ENCODE measurements at places on chromosomes 2 and 18.
A peak's percentile ranks its signal among the peaks of the same experiment; 100 is the strongest.

DNA sequence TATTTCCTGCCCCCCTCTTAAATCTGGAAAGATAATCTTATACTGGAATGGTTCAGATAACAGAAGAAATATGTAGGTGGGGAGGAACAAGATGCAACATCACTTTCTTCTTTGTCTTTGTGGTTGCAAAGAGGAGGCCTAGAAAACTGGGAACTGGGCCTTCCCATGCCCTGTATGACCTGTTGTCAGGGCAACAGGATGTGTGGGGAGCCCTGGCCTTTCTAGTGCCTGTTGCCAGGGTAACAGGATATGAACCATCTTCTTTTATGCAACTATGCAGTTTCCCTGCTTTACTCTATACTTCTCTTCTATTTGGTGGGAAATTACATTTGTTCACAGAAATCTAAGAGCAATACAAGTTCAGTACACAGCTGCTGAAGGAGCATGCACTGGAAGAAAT lies 79.8 kb upstream of the PDE1A start:
- no peak for DNase-seq

GRCh38 chr18:22637787-22638186 lies 220.1 kb upstream of the CTAGE1 start:
- DNase-seq, result peak; percentile 72

DNA sequence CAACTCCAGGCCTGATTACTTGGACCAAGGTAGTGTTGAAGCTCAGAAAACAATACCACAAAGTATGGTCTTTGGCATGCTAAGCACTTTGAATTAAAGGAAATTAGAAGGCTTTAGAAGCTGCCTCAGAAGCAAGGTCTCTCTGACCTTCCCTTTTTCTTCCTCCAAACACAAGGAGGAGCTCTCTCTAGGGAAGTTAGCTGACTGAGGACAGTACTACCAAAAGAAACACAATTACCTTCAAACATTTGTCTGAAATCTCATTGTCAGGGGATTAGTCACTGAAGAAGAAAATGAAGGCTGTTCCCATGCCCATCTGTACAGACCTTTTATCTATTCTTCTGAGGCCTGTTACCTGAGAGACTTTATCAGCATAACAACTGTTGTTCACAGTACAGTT lies 279.3 kb downstream of the CDH20 start:
- no peak for DNase-seq

DNA sequence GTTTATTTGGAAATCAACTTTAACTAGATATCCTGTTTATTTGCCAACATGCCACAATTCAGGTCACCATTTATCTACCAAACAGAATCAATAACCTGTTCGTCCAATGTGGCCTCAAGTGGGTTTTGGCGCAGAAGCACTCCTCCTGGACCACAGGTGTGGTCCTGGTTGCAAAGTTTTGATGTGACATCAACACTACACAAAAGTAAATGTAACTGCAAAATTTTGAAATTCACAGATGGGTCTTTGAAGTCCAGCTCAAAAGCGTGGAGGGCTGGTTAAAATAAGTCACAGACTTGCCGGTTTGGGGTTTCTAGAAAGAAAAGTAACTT lies 474 bp upstream of the GCA start:
- DNase-seq, result no peak

DNA sequence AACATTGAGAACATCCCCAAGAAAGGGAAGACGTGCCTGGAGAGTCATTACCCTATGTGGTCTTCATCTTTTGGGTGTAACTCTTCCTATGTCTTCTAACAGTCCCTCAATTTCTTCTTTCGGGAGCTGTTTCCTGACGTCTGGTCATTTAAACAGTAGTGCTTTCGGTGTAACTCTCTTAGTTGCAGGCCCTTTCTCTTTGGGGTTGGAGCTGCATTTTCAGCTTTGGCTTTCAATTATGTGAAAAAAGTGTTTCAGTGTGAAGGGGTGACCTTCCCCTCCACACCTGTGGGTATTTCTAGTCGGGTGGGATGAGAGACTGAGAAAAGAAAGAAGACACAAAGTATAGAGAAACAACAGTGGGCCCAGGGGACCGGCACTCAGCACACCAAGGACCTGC lies 105.9 kb downstream of the CERS6 start:
- DNase-seq, result no peak

DNA sequence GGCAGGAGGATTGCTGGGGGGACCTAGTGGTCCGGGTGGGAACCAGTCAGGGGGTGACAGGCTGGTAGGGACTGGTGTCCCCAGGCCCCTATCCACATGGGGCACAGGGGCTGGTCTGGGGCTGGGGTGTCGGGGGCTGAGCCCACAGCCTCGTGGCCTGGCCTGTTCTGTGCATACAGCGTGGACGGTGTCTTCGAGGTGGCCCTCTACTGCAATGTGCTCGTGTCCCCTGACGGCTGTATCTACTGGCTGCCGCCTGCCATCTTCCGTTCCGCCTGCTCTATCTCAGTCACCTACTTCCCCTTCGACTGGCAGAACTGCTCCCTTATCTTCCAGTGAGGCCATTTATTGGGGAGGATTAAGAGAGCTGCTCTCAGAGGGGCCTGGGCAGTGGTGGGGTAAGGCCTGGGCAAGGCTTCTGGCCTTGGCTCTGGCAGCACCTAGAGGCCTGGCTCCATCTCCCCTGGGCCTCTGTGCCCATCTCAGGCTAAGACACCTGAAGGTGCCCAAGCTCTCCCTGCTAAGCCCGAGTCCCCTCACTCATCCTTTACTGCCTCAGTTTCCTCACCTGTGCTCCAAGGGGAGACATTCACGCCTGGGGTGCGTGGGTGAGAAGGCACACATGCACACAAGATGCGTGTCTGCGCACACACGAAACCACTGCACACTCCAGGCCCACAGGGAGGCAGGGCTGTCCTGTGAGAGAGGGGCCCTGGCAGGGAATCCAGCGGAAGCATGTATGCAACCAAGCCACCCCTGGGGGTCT lies 1.9 kb downstream of the CHRNG start:
- no peak for DNase-seq

DNA sequence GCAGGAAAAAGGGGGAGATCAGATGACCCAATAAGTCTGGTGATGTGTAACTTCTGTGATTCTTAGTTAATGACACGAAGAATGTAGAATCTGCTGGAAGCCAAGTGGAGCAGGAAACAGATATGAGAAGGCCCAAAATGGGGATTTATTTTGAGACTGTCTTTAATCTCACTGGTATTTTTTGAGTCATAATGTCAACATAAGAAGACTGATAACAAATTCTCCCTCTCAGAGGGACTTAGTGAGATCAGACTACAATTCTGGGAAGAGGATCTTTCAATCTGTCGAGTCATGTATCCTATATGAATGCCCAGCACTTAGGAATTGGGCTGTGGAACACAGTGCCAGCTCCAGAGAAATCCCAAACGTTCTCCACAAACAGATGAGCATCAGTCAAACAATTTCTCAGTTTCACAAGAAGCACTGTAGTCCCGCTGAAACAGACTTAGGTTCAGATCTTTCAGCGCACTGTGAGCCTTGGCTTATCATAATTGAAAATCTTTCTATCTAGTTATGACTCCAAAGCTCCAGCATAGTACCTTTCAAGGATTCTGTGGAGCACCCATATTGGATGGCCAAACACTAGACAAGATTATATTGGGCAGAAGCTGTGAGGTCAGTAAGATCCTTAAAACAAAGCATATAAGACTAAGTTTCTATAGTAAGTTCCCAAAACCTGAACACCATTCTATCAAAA lies 738.2 kb downstream of the LRP1B start:
- no peak for DNase-seq

GRCh38 chr2:19843992-19844515 lies 57.7 kb downstream of the TTC32 start:
- no peak for DNase-seq

DNA sequence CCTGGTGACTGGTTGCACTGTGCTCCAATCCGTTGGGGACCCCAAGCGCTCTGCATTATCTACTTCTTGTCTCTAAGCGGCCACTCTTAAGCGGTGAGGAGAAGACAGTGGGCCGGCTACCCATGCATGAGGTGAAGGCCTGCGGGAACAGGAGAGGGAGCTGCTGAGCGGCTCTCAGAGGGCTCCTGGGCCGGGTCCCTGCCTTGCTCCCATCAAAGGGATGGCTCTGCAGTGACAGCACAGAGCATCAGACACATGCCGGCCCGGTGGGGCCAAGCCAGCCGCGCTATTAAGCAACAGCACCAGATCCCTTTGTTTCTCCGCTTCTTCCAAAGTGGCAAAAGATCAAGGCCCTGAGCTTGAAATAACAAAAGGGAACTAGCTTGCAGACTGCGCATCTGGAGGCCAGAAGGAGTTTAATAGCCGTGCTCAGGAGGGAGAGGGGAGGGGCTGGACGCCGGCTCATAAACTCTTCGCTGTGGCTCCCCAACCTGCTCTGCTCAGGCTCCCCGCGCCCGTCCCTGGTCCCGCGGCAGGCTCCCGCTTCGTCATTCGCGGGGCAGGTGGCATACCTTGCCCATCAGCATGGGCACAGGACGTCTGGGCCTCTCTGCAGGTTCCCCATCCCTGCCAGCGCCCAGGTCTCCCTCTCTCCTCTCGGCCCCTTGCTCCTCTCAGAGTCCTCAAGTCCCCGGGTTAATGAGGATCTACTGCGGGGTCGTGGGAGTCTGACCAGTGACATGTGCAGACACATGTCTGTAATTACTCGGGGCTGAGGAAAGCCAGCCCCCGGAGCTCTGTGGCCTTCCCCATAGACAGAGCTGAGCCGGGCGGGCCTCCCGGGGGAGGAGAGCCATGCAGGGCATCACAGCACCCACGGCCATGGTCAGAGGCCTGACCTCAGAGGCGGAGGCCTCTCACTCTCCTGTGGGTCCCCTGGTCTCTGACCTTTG lies 96.7 kb downstream of the ASB1 start:
- DNase-seq, result no peak

- no peak for DNase-seq
Measured at GRCh38 chr2:199987586-199987985, 32.2 kb downstream of the MAIP1 start.

GRCh38 chr18:72826736-72827135 lies 41.1 kb downstream of the NETO1 start:
- DNase-seq, result no peak

- no peak for DNase-seq
Measured at GRCh38 chr2:25279091-25279651, 62.6 kb downstream of the DNMT3A start.

- no peak for DNase-seq
Measured at GRCh38 chr2:186603286-186603685, 13.4 kb downstream of the ITGAV start.

DNA sequence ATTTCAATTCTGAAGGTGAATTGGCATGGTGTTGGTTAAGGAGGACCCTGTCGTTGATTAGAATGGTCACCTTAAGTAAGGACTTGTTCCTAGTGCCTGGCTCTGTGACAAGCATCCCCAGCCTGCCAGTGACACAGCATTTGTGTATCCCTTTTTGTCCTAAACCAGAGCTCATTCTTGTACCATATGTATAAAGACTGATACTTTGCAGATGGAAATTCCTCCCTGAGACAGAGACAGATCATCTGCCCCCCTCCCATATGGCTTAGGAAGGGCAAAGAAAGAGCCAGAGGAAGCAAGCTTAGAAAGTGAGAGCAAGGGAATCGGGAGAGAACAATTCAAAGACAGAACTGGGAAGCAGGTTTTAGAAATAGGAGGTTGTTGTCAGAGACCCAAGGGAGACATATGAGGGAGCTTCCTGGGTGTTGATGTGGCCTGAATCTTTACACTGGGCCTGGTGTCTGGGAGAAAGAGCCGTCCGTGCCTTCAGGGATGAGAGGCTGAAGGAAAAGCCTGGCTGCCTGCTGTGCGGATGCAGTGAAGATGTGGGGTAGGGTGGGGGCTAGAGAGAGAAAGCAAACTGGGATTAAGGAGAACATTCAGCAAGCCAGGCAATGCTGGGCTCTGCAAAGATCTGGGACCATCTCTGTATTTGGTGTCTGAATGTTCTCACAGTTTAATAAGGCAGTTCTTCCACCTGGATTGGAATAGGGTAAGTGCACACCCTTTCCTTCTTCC lies 13.2 kb upstream of the CHRNA1 start:
- no peak for DNase-seq
